ENCODE measurements at places on chromosomes 12 and 14.

DNA sequence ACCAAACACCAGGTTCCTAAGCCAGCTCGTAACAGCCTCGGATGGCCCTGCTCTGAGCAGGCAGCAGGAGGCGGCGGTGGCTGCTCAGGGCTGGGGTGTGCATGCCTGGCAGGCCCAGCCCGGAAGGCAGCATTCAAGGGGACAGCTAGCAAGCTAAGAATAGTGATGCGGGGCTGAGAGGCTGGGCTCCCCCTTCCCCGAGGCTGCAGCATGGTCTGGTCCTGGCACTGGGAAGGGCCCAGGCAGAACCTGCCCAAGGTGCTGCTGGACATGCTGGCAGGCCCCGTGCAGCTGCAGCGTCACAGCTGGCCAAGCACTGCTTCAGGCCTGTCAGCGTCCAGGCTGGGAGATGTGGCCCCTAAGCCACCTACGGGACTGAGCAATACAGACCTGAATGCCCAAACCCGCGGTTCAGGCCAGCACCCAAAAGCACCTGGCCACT lies 26.4 kb upstream of the NUDT14 start:
- no peak for DNase-seq

DNA sequence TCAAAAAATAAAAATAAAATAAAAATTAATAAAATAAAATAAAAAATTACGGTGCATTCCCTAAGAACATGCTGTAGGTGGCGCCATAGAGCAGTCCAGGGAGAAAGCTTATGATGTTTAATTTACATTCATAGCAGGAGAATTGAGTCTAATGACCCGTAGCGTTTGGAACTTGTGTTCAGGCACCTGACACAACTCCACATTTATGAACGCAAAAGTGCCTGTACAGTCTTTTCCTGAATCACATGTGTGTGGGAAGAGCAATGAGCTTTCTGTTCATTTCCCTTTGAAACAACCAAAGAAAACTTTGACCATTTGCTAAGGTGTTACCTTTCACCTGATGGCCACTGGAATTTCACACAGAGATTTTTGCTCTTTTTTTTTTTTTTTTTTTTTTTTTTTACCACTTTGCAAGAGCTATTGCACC lies 60.6 kb upstream of the KCNA1 start:
- DNase-seq = peak; percentile 67

DNA sequence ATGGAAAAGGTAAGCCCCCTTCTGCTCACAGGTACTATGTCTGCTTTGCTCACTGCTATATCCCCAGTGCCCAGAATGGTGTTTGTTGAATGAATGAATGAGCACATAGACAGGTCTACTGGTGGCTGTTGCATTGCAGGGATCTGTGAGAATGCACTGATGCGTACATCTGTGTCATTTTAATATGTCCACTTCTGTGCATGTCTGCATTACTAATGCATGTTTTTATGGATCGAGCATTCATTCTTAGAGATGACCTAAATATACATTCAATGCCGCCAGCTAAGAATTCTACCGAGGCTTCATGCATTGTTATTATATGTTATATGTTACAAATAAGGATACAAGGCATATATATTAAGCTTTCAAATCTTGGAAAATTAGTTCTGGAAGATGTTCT lies 73.8 kb downstream of the SPRING1 start:
- no peak for DNase-seq

DNA sequence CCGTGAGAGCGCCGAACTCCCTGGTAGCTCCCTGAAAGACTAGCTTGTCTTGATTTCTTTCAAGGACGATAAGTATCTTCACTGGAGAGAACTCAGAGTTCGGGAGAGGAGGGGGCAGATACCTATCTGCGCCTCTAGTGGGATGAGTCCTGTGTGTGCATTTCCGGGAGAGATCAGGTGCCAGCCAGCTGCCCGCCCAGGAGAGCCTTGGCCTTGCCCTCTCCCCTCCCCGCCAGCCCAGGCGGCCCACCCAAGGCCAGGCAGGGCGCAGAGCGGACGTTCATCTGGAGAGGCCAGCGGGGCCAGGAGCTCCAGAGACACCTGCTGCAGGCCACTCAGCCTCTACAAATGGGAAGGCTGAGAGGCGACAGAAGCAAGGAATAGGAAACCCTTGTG lies 1.0 kb downstream of the CD9 start:
- DNase-seq = no peak

DNA sequence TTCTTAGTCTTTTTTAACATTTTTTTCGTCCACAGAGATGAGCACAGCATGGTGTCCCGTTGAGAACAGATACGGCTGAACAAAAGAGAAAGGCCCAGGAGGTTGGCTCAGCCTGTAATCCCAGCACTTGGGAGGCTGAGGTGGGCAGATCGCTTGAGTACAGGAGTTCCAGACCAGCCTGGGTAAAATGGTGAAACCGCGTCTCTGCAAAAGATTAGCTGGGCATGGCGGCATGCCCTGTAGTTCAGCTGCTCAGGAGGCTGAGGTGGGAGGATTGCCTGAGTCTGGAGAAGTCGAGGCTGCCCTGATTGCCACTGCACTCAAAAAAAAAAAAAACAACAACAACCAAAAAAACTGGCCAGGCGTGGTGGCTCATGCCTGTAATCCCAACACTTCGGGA lies 5.9 kb upstream of the EP400 start:
- no peak for DNase-seq

GRCh38 chr12:61523276-61523992 lies 736.8 kb upstream of the USP15 start:
- DNase-seq = no peak

DNA sequence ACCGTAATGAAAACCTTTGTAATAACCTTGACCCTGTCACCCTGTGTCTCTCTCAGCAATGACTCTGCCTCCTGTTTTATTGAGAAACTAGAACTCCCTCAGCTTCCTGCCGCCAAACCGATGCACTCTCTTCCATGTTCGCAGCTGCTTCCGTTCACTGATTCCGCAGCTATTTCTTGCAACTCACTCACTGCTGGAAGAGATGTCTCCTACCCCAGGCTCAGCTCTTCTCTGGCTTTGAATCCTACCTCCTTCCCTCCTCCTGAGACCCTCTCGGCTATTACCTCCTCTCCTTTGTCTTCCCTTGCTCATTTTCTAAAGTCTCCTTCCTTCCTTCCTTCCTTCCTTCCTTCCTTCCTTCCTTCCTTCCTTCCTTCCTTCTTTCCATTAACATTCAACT lies 71.0 kb downstream of the ESRRB start:
- DNase-seq = no peak

DNA sequence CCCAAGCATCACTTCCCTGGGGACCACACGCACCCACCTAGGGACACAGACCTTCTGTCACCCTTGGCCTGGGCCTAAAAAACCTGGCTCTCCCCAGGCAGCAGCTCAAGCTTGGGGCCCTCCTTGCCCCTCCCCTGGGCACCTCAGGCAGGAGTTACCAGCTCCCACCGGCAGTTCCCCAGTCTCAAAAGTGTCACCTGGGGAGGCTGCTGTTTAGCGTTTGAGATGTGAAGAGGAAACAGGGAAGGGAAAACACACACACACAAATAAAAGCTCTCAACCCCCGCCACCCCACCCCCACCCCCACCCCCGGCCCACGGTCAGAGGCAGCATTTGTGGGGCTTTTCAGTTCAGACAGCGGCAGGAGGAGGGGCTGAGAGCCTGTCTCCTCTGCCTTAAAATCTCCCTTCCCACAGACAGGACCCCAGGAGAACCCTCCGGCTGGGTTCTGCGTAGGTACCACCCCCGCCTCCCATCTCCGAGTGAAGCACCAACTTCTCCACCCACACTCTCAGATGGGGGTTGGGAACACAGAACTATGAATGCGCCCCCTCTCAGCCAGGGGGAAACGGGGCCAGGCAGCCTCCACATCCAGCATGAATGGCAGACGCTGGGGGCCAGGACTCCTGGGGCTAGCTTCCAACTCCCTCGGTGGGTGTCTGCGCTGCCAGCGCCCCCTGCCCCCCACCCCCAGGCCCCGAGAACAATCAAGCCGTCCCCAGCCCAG lies 3.0 kb downstream of the NCOR2 start:
- no peak for DNase-seq
